ENCODE measurements at places on chromosomes 1 and 21.

DNA sequence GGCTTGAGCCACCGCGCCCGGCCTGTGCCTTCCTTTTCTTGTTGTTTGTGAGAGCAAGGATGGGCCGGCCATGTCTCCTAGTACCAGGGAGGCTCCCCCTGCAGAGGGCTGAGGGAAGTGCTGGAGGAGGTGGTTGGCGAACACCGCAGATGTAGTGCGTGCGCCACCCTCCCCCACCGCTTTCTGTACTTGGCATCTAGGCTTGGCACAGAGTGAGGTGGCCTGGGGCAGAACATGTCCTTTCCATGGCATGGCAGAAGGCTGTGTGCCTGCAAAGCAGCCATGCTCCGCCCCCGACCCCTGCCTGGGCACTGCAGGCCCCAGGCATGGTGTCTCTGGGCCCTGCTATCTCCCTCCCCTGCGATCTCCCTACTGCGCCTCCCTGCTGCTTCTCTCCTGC, 30.7 kb downstream of the ALPL start:
- no peak for DNase-seq

DNA sequence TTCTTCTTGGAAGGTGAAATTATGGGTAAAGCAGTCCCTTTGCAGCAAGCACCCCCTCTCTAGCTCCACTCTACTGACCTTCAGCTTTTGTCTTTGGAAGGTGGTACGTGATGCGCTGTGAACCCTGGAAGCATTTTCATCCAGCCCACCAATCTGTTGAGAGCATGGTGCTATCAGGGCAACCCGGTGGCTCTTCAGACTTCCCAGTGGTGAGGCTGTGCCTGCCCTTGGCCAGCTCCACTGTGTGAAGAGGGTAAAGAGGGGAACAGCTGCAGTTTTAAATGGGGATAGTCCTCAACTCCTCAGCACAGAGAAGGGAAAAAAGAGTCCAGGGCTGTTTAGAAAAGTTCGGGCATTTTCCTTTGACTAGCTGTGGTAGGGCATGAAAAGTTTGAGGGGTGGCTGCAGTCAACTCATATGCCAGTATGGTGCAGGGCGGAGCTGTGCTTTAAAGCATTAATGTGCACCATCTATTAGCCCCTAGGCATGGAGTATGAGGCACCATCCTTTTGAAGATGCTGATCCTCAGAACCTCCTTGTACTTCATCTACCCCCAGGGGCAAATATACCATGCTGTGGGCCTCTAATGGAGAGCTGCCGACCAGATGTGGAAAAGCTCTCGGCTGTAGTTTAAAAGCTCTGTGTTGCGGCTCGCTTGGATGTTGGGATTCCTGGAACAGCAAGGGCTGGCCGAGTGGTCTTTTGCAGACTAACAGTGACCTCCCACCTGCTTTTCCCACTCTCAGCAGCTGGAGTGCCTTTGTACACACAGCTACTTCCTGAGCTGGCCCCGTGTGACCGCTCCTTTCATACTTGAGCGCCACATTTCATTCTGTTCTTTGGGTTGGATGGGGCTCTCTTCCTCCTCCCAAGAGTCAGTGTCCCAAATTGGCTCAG, 123.0 kb downstream of the PEX14 start:
- no peak for DNase-seq

DNA sequence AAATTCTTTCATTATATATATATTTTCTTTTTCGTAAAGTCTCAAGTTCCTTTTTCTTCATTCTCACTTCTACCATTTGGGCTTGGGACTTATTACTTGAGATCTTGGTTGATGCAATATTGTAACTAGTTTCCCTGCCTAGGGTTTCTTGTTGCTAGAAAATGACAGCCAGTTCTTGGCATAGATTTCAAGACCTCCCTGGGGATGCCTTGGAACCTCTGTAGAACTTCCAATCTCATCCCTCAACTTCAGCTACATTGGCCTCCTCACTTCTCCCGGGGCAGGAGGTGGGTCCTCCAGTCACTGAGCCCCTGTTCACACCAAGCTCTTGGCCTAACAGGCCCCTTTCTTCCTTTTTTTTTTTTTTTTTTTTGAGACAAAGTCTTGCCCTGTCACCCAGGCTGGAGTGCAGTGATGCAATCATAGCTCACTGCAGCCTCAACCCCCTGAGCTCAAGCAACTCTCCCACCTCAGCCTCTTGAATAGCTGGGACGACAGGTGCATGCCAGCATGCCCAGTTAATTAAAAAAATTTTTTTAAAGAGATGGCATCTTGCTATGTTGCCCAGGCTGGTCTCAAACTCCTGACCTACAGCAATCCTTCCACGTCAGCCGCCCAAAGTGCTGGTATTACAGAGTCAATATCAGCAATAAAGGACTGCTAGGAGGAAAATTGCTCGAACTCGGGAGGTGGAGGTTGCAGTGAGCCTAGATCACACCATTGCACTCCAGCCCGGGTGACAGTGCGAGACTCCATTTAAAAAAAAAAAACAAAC, 33.1 kb downstream of the MAP3K7CL start:
- no peak for DNase-seq

DNA sequence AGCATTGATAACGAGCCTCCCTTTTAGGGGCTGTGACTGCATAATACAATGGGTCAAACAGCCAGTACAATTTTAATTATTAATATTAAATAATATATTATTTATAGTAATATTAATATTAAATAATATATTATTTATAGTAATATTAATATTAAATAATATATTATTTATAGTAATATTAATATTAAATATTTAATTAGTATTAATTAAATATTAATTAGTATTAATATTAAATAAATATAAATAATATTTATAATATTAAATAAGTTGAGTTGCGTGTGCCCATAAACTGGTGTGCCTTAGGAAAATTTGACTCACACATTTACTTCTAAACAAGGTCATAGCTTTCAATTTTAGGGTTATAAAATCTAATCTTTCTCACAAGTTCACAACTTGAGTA, 509.3 kb upstream of the RGS18 start:
- no peak for DNase-seq

DNA sequence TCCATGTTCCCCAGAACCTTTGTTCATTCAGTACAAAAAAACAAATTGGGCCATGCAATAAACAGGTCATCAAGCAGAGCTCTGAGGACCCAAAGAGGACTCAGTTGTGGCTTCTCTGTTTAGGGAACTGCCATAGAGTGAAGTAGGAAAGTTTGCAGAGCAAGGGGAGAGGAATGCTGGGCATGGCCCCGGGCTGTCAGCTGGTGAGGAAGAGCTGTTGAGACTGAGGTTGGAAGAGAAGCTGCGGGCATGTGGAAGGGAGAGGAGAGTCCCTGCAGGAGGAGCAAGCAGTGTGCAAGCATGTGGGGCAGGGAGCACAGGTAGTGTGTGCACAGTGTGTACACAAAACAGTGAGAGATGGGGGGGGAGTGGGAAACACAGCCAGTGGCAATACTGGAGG, 71.8 kb downstream of the NTPCR start:
- no peak for DNase-seq

DNA sequence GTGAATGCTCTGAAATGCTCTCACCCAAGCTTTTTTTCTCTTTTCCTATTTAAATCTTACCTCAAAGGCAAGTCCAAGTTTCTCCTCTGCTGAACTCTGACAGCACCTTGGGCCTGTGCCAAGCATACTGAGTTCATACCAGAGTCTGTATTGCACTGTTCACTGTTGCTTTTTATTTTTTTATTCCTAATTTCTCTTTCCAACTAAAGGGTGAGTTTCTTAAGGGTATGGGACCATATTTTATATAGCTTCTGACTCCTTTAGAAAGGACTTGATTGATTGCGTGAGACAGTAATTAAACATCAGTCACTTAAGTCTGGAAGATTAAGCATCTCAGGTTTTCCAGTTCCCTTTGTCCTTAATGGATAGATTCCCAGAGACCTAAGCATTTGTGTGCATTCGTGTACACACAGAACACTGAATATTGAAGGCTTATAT, 69.9 kb downstream of the CACHD1 start:
- no peak for DNase-seq

GRCh38 chr1:76198452-76198851, 123.9 kb downstream of the ST6GALNAC3 start:
- no peak for DNase-seq

DNA sequence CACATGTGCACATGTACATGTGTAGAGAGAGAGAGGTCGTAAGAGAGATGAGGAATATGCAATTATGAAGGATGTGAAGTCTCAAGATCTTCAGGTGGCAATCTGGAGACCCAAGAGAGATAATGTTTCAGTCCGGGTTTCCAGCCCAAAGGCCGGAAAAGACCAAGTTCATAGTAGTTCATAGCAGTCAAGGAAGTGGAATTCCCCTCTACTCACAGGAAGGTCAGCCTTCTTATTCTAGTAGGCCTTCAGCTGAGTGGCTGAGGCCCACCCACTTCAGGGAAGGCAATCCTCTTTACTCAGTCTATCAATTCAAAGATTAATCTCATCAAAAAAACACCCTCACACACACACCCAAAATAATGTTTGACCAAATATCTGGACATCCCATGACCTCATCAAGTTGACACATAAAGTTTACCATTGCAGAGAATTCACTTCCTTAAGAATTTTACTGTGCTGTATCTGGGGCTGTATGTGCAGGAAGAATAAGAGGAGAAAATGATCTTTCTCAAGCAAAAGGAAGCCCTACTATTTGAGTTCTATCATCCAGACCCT, 114.6 kb downstream of the TNFSF18 start:
- no peak for DNase-seq

- DNase-seq, result peak; percentile 64
Observed at GRCh38 chr1:209747580-209748262, 8.1 kb upstream of the TRAF3IP3 start.

DNA sequence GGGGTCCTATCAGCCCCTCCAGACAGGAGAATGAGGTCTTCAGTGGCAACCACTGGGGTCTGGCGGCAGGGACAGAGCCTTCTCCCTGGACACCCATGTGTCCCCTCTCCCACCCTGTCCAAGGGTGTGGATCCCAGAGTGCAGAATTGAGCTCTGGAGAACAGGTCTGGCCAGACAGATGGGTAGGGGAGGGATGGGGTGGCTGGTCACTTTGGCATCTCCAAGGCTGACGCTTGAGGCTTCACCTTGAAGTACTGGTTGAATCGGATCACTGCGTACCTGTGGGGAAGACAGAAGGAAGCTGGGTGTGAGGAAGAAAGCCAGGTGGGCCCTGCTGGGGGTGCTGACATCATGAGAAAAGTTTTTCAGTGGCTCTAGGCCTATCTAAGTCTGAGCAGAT, 19.9 kb downstream of the ETNK2 start:
- DNase-seq, result no peak

DNA sequence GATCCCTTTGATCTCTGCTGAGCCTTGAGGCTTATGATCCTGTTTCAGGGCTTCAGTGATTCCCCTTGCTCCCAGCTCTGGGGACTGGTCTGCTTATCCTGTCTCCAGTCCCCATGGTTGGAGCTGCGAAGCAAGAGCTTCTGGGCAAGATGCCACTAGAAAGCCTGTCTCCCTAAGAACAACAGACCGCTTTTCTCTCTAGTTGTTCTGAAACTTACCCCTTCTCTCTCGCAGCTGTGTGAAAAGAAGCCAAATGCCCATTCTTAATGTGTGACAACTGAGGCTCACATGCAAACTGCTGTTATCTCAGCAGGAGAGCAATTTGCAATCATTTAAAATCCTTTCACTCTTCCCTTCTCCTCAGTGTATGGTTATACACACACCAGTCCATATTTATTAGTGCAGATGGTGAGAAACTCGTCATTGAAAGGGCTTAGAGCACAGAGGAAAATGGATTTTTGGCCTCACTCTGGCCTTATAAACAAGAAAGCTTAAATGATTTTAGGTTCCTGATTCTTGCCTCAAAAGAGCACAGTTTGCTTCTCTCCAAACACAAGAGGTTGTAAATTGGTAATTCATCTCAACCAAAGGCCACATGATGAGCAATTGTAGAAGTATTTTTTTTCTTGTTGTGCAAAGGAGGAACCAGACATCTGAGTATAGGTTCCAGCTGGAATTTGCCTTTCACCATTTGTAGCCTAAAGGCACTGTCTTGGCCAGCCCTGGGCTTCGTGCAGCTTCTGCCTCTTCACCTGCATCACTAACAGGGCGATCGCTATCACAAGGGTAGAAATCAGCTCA, 179.2 kb upstream of the LMO4 start:
- DNase-seq, result no peak

DNA sequence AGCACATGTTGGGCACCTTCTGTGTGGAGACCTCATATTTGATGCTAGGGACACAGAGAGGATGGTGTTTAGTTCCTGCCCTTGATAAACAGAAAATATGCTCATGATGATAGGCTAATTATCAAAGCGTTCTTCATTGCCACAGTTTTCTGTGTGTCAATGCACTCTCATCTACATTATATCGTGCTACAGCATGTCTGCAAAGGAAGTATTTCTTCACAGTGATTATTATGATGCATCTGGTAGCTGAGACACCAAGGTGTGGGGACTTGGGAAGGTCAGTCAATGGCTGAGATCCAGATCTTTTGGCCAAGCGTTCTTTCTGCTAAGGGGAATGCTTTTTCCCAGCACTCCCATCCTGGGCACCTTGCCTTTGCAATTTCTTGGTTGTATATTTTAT, 321.2 kb downstream of the PBX1 start:
- DNase-seq, result no peak

GRCh38 chr1:151944857-151945575, 35.7 kb upstream of the THEM4 start:
- no peak for DNase-seq

DNA sequence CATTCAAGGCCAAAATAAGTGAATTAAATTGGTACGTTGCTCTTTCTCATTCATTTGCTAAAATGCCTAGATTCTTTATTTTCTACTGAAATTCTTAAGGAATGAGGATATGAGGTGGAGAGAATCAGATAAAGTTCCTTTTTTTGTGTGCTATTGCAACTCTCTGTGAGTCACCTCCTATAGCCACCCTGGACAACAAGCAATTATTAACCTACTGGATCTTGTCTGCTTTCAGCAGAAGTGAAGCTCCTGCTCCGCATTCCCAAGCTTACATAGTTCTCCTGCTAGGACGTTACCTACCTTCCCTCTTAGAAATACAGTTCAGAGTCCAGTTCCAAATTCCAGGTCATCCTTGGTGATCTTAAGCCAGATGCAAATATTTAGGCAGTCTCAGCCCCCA, 4.8 kb upstream of the KCNJ6 start:
- DNase-seq, result no peak

GRCh38 chr1:19164274-19165015, 45.6 kb downstream of the UBR4 start:
- DNase-seq, result no peak

GRCh38 chr1:32345289-32345827, 9.3 kb upstream of the MARCKSL1 start:
- no peak for DNase-seq

- no peak for DNase-seq
Observed at GRCh38 chr21:38847556-38847955, 41.8 kb downstream of the ETS2 start.

- no peak for DNase-seq
Observed at GRCh38 chr1:108817016-108817415, 39.9 kb downstream of the AKNAD1 start.

DNA sequence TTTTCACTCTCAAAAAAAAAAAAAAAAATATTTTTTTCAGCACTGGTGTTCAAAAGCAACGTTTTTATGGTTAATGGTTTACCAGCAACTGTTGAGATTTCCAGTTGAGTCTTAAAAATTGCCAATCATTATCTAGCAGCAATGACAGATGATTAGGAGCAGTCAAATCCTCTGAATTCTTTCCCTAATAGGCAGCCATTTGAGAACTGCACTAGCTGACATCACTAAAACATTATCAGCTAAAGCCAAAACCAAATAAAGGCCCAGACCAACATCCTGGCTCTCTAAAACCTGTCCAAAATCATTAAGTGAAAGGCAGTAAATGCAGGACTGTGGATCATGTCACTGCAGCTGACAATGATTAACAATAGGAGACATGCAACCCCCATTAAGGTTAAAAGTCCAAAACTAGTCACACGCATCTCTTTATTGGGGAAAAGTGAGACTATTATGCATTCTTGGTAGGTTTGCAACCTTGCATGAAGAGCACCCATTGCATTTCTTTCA, 14.0 kb downstream of the SFPQ start:
- DNase-seq, result no peak
